Left lung (tissue), 14 donors: ENCODE measurements at places on chromosomes 6 and 20.

DNA sequence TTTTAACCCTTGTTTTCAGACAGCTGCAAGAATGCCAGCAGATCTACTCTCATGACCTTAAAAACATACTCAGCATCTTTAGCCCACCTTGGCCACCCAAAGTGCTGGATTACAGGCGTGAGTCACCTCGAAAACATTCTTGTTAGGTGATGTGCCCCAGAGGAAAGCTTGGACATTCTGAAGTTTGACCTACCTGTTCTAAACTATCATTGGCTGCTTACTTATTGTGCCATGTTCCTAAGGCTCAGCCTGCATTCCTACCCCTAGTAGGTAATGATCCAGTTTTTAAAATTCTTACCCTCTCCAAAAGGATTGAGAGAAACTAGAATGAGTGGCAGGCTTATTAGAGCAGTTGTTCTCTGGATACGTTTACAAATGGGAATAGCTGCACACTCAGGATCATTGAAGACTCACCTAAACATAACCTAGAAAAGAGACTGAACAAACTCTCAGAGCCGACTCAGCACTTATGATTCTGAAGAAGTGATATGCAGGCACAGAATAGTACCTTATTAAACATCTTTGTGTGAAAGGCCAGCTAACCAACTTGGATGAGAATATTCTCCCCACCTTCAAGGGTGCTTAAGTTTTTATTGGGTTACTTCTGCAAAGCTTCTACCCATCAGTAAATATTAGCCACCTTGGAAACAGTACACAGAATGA lies 362.1 kb downstream of the NRN1 start:
- no peak for DNase-seq

DNA sequence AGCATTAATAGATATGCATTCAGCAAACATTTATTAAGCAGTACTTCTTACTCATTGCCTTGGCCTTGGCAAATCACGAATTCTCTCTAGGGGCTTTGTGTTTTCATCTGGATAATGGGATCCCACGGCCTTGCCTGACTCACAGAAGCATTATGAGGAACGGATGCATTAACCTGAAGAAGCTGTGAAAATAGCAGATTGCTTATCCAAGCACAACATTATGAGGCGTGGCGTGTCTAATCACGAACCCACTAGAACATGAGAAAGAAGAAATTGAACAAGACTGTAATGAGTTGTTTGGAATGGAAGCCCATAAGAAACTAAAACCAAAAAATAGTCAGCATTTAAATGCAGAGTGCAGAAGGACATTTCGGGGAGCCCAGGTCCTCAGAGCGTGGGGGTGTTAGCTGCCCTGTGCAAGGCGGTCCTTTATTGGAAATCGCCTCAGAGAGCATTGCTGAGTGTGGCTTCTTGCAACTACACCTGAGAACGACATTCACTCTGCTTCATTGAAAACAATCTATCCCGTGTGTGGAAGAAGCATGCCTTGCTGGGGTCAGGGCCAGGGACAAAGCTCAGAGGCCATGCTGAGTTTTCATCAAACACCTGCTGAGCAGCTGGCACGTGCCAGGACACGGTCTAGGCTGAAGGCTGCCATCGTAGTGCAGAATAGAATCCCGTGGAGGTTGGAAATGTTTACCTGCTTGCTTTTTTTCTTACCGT lies 179.9 kb downstream of the ZDHHC14 start:
- DNase-seq: no peak

DNA sequence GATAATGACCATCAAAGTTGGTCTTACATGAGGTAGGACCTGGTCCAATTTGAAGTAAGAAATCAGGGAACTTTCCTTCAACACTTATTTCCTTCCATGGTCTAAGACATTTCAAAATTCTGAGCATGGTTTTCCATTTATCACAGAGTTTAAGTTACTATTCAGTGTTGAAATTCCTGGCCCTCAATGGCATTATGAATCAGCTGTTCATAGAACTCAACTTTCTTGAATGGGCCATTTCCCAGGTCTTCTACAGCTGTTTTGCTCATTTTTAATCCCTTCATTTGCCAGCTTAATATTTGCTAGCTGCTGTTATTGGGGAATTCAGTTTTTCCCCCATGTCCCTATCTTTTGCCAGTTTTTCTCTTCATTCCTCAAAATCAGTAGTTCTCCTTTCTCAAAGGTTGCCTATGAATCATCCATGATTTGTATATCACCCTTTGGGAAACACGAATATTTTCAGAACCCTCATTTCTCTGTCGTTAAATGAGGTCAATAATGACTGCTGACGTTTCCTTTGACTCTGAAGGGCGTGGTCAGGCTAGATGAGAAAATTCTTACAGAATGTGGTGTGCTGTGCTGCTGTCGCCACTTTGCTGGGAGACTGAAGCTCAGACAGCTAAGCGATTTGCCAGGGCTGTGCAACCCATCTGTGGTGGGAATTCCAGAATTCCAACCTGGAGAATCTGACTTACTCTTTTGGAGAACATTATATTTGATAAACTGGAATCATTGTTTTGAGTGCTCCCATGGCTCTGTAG lies 216.5 kb upstream of the FLRT3 start:
- DNase-seq: no peak

DNA sequence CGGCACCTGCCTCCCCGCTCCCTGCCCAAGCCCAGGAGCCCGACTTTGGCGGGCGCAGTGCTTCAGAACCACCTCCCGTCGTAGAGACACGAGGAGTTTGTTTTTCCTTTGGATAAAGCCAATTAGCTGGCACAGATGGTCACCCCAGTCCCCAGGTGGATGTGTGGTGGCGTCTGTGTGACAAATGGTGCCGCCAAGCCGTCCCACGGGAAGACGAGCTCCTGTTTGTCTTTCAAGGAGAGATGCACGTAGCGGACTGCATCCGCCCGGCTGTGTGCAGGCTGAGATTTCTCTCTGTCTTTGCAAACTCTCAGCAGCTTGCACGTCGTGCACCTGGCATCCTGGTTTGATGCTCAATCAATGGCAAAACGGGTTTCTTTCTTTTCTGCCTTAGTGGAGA lies 16.1 kb upstream of the MRGBP start:
- no peak for DNase-seq

- DNase-seq: no peak
These were observed 33.4 kb upstream of the PLN start for GRCh38 chr6:118514689-118515088.
